ENCODE measurements at places on chromosomes 6 and 20. TPM values are rescaled to one million over a fixed set of nuclear protein-coding genes. Genes with fewer than 3 reads are reported as not detected.

The CDC40 gene
- 27.5 TPM for total RNA-seq

The IMPG1 gene
- total RNA-seq: not detected

The CCDC28A gene
- total RNA-seq: 11.9 TPM

The HLA-DRB1 gene
- total RNA-seq: 1.6 TPM

The RIMS1 gene
- total RNA-seq: 242 TPM

The SLC22A1 gene
- total RNA-seq: 0.31 TPM

The SIRPA gene
- 5.6 TPM for total RNA-seq

The SAMD3 gene
- total RNA-seq: 15.3 TPM

The TFAP2A gene
- total RNA-seq: not detected

The NHLRC1 gene
- total RNA-seq: 3.1 TPM

The SLC17A2 gene
- total RNA-seq: not detected

The PRKN gene
- 13.8 TPM for total RNA-seq

The GPX5 gene
- total RNA-seq: not detected

The DNAH8 gene
- total RNA-seq: under 0.01 TPM

The SLC26A8 gene
- total RNA-seq: 3.8 TPM

The NHSL1 gene
- 117 TPM for total RNA-seq

The C2 gene
- total RNA-seq: 3.1 TPM

The CGA gene
- total RNA-seq: not detected

The ADGRB3 gene
- 165 TPM for total RNA-seq

The MYO6 gene
- 40.1 TPM for total RNA-seq

The C4B gene
- total RNA-seq: 8.8 TPM

The TSHZ2 gene
- 1.9 TPM for total RNA-seq

The SLC22A7 gene
- total RNA-seq: 1.9 TPM

The TREML1 gene
- not detected for total RNA-seq

The AVP gene
- not detected for total RNA-seq

The SLC23A2 gene
- 75.4 TPM for total RNA-seq

The HLA-DOA gene
- total RNA-seq: 0.31 TPM

The ISM1 gene
- total RNA-seq: 0.63 TPM

Data from parietal lobe (tissue), 2 donors.